Choroid plexus epithelial cell (primary cell): ENCODE measurements at places on chromosomes 5 and 9.

- no peak for DNase-seq
Measured at GRCh38 chr5:116495786-116496357, 78.8 kb downstream of the SEMA6A start.

DNA sequence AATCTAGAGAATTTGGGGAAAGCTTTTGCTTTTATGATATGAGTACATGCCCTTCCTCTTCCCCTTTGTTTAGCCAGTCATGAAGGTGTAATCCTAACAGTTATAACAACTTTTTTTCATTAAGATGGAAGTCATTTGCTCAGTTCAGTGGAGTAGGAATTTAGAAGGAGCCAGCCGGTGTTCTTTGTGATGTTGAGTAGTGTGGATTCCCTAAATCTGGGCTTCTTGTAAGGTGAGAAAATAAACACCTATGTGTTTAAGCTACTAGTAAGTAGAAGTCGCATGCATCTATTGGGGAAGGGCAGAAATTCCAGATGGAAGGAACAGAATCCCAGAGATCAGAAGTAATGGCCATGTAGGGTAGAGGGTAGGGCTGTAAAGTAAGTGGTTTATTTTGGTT, 13.6 kb upstream of the CNTLN start:
- DNase-seq, result no peak

DNA sequence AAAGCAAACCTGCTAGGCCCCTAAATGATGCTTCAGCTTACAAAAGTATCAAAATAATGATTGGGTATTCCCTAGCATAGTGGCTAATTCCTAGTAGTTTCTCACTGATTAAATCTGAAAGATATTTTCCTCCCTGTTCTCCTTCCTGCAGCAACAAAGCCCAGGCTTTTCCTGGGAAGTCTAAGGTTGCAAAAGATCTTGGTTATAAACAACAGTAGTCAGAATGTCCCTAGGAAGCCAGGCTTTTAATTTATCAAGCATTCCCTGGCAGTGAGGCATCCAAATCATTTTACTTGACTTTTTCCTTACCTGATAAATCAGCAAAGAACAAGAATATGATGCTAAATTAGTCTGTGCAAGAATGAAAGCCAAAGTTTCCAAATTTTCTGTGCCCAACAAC, 272.0 kb downstream of the PDE4D start:
- DNase-seq, result peak; percentile 28

- peak; percentile 84 for DNase-seq
Measured at GRCh38 chr9:33924978-33925797, 108.2 kb downstream of the UBE2R2 start.

- peak; percentile 74 for DNase-seq
Measured at GRCh38 chr5:145943674-145944121, 7.3 kb downstream of the SH3RF2 start.

DNA sequence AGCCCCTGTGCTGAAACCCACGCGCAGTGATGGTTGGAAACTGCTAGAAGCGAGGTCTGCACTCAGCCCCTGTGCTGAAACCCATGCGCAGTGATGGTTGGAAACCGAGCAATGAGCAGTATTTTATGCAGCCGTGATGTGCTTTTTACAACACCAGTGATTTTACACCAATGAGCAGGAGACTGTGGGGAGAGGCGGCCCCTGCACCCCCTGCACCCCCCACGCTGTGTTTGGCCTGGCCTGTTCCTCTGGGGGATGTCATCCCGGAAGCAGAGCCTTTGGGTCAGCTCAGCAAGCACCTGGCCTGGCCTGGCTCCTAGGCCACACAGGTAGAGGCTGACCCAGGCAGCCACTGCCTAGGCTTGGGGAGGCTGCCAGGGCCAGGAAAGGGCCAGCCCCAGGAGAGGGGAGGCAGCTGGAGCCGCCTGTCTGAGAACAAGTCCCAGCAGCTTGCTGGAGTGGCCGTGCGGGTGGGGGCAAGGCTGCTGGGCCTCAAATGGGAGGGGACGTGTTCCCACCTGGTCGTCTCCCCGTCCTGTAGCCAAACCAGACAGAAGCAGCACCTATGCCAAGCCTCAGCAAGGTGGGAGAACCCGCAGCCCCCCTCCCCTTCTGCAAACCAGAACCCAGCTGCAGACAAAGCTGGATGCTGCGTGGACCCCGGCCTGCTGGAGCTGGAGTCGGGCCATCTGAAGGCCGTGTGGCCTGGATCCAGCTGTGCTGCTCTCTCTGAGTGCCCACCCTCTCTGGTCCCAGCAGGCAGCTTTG, 46.8 kb downstream of the DBH start:
- DNase-seq, result no peak

DNA sequence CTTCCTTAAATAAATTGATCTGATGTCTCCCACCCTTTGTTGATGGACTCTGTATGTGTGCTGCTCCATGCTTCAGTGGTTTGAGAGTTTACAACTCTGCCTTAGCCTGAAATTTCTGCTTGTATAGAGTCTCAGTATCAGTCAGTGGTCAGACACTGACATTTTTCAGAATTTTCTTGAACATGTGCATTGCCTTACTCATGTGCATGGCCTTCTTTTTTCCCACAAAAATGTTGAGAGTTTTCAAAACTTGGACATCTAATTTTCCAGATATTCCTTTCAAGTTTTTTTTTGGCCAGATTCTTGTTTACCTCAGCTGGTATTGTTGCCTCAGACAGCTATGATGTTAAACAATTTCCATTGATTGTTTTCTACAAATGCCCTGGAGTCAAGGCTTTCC, 427.1 kb upstream of the CHD1 start:
- DNase-seq, result peak; percentile 46

GRCh38 chr9:109182940-109183798, 16.1 kb upstream of the FRRS1L start:
- peak; percentile 49 for DNase-seq

DNA sequence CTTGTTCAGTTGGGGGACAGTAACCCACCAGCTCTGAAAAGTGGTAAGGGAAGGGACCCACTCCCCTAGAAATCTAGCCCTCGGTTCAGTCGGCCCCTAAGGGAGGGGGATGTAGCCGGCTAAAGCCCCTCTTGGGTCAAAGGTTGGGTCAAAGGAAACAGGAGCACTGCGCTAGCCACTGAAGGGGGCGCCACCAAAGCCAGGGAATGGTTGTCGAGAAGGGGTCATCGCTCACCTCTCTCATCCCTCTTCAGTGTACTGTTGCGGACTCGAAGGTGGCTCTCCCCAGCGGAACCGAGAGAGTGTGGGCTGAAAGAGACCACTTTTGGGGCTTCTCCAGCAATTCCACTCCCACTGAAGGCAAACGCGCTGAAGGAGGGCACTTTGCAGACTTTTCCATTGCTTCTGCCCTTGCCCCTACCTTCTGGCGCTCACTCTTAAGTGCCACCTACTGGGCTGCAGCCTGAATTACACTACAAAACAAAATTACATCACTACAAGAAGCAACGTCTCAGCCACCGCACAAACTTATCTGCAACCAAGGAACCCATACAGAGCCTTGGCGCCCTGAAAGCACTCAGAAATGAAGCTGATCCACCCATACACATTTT, 396.9 kb downstream of the PDE4D start:
- peak; percentile 36 for DNase-seq

GRCh38 chr9:22111176-22111953, 102.3 kb upstream of the CDKN2B start:
- no peak for DNase-seq

DNA sequence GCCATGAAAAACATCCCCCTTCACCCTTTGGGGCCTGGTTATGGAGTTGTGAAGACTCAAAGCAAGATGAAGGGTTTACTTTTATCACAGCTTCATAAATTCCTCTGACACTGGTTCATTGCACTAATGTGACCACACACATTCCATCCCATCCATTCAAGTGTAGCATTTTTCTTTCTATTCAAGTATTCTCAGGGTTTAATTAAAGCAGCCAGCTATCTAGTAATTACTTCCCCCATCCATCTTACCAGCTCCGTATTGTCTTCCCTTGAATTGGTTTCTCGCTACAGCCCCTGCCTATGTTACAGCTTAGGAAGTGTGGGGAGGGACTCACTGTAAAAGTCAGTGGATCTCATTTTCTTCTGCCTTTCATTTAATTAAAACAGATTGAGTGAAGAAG, 387.0 kb upstream of the RFX3 start:
- DNase-seq, result peak; percentile 79

- peak; percentile 55 for DNase-seq
Measured at GRCh38 chr9:27162045-27162444, 53.0 kb downstream of the TEK start.

- DNase-seq, result peak; percentile 88
Measured at GRCh38 chr5:153476767-153477166, 13.7 kb upstream of the GRIA1 start.

DNA sequence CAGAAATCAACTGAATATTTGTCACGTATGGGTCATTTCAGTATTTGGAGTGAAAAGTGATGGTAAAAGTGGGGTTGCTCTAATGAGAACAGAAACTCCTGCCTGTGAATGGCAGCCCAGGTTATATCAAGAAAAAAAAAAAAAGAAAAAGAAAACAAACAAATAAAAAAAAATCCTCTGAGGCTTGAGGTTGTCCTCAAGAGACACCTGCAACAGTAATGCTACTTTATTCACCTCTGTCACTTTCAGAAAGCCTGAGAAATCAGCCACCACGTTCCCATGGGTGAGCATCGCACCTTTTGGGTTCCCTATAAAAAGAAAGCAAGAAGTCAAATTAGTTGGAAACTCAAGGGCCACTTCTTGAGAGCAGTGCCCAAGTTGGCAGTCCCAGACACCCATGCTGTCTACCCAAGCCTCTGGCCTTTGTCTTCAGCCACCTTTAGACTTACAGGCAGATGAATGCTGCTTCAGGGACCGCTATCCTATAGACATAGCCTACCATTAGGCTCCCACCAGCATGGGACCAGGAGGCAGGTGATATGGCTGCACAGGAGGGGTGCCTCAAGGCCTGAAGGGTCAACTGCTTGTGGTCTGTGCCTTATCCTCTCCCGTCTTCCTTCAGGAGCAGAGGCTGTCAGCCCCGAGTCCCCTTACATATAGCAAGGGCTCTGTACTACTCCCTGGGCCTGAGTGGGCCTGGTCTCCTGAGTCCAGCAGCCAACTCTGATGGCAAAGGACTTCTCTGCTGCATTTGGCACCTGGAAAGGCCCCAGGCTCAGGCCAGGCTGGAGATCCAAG, 31.1 kb upstream of the MEIKIN start:
- DNase-seq, result no peak

GRCh38 chr9:4344946-4345345, 45.1 kb upstream of the GLIS3 start:
- DNase-seq, result no peak

- DNase-seq, result peak; percentile 72
Measured at GRCh38 chr5:77086689-77087483, at the start of gene ZBED3. TSS of gene ZBED3 (minus strand) at chr5:77087285. CDS start at chr5:77077878, 9,407 bp downstream.

DNA sequence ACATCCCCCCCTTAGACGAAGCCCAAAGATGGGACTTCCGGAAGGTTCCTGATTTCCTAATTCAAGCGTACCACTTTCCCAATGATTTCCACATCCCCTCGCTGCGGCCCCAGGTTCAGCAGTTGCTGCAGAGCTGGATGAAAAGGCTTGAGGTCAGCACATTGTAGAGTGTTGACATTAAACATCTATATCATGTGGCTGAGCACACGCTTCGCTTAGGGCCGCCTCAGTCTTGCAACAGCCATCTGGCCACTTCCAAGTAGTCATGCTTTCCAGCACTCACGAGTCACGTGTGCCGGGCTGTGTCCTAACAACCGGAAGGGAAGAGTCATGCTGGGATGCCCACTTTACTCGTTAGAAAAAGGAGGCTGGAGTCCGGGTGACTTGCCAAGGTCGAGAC, 340.6 kb upstream of the IRX4 start:
- DNase-seq, result no peak

DNA sequence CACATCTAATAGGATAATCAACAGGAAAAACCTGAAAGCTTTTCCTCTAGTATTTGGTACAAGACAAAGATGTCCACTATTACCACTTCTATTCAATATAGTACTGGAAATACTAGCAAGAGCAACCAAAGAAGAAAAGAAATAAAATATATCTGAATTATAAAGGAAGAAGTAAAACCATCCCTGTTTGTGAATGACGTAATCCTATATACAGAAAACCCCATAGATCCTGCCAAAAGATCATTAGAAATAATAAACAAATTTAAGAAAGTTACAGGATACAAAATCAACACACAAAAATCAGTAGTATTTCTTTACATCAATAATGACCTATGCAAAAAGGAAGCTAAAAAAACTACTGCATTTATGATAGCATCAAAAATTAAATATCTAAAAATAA, 1191.3 kb upstream of the C9orf72 start:
- DNase-seq, result no peak

DNA sequence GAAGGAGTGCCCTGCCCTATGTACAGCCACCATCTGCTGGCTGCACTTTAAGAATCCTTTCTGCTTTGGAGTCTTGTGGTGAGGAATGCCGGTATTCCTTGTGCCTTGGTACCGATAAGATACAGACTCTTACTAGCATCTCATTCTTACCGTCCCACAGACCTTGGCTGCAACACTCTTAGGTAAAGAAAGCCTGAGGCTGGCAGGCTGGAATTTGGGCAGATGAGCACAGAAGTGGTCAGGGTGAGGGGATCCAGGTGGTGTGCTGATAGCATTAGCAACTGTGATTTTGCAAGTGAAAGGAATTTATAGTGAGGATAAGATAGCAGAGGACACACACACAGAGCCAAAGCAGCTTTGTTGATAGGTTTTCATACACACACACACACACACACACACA, 198.1 kb downstream of the ENC1 start:
- peak; percentile 28 for DNase-seq

GRCh38 chr5:68436686-68437520, 221.3 kb downstream of the PIK3R1 start:
- peak; percentile 56 for DNase-seq

GRCh38 chr5:16067415-16067814, 112.2 kb downstream of the MARCHF11 start:
- DNase-seq, result no peak

GRCh38 chr5:171311322-171312077, 2.5 kb downstream of the TLX3 start:
- DNase-seq, result peak; percentile 47

- no peak for DNase-seq
Measured at GRCh38 chr9:136693135-136693489, 5.9 kb upstream of the AGPAT2 start.
